Fibroblast of skin of left biceps (primary cell): ENCODE measurements at places on chromosomes 12 and 14.

GRCh38 chr14:49975276-49975675 is 82.4 kb downstream of the ARF6 start:
- peak; percentile 60 for DNase-seq

DNA sequence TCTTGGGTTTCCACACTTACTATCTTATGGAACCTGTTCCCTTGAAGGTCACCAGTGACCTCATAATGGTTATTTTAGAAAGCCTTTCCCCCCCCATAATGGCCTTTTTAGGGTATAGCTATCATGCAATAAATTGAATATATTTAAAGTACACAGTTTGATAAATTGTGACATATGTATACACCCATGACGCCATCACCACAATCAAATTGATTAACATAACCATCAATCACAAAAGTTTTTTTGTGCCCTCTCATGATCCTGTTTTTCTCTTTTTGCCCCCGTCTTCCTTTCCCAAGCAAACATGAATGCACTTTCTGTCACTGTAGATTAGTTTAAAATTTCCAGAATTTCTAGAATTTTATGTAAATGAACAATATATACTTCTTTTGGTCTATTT is 28.7 kb upstream of the OR4E1 start:
- no peak for DNase-seq

DNA sequence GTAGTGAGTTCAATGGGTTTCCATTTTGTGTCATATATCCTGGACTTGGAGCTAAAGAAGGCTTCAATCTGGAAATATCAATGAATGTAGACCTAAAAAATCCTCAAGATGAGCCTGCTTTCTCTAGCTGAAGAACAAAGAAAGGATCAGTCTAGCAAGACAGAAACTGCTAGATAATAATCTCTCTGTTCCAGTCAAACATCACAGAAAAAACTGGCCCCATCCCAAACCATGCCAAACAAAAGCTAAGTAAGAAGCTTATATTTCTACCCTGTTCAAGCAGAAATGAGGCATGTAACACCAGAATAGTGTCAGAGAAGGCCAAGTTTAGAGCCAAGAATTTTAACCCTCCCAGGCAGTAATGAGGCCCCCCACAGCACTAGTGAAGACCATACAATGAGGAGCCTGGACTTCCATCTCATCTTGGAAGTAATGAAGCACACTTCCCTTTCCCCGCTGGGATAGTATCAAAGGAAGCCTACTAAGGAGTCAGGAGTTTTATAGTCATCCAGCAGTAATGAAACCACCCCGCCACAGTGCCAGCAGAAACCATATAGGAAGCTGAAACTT is 95.8 kb downstream of the NELL2 start:
- no peak for DNase-seq

DNA sequence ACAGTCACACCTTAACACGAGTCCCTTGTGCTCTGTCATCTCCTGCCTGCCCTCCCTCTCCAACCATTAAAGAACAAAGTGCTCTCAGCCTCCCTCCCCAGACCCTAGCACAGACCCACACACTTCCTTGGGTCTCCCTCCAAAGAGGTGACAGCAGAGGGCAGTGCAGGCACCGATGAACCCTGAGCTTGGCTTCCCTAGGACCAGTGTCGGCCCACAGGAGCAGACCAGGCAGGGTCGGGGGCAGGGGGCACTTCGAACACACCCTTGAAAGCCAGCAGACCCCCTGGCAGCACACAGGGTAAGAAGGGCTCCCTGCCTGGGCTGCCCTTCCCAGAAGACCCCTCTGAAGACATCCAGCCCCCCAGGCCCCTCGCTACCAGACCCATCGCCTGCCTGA is 7.0 kb downstream of the CDK2AP1 start:
- no peak for DNase-seq

GRCh38 chr12:13811061-13811460 is 170.3 kb downstream of the GRIN2B start:
- no peak for DNase-seq

GRCh38 chr12:132853285-132854092 is 24.8 kb upstream of the GOLGA3 start:
- no peak for DNase-seq

GRCh38 chr12:41277946-41278267 is 89.8 kb downstream of the PDZRN4 start:
- no peak for DNase-seq
